Activated CD4-positive, alpha-beta T cell treated with anti-CD3 and anti-CD28 coated beads, Interleukin-2, amount 50 U/mL, for 1 hour (primary cell): ENCODE measurements at places on chromosomes 2 and 18.

DNA sequence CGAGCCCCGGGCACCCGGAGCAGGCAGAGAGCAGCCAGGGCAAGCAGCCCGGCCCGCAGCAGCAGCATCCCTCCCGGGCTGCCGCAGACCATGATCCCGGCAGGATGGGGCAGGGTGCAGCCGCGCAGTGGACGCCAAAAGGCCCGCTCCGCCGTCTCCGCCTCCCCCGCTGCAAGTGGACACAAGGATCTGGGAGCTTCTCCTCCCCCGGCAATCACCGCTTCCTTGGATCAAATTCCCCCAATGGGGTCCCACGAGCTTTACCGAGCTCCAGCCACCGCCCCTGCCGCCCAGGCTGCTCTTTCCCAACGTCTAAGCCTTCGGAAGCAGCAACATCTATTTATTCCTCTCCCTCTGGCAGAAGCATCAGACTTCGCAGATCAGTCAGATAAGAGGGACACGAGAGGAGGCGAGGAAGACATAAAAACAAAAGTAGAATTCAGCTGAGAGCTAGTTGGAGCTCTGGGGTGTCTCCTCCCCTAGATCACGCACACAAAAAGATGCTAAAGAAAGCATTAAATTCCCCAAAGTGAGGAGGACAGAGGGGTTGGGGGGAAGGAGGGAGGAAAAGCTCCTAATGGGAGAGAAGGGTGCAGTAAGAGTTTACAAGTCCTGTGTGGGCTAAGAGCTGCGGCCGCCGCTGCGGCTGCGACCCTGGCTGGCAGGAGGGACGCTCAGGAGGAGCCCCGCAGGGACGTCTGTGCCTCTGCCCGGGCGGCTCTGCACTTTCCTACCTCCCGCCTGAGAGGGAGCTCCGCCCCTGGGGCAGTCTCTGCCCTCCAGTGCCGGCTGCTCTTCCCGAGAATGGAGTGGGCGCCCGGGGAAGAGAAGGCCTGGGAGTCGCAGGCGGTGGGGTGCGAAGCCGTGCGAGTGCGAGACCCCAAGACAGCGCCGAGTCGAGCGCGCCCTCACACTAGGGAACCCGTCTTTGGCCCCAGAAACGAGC, at the start of gene FRZB:
Gene FRZB, minus strand, starts transcription at position 177 of the 946 bp plus-strand sequence. Its CDS starts 85 bp downstream, at position 92.
- DNase-seq, result no peak

DNA sequence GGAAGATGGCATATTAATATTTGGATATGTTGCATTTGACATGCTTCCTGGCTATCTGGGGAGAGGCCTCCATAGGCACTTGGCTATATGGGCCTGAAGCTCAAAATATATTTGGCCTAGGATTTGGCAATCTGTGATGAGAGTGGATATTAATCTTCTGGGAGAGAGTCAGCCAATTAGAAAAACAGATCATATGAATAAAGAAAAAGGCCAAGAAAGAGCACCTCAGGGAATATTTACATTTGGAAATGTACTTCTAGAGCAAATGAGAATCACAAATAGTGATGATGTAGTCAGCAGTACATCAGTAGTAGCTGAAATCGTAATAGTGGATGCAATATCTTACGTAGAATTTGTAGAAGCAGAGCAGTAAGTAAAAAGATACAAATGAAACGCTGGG, 277.0 kb downstream of the CTNNA2 start:
- no peak for DNase-seq

DNA sequence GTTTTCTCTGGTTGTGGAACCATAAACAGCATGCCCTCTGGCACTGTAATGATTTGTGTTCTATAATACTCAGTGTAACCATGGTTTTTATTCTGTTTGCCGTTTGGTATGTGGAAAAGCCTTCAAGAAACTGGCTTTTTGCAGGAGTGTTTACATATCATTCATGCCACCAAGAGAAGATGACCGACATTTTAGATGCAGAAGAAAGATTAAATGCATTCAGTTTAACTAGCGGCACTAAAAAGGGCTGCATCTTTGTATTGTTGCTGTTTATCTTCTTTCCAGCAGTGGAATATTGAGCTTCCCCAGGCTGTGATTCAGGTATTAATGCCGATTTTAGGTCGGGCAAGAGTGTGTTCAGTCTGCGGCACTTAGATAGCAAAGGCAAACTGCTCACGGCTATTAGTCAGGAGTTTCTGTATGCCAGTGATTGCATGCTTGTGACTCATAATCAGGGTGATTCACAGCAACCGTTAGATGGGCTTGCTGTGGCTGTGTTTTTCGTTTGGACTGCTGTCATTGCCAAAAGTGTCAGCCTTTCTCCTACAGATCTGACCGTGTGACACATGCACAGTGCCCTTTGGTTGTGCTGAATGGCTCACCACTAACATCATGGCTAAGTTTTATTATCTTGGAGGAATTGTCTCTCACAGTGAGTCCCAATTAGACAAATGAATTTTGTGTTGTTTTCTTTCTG, 479.7 kb downstream of the PARD3B start:
- DNase-seq, result no peak

GRCh38 chr2:192073878-192074277, 120.9 kb downstream of the TMEFF2 start:
- no peak for DNase-seq

GRCh38 chr2:172296267-172297046, 130.9 kb upstream of the ITGA6 start:
- DNase-seq, result no peak

GRCh38 chr2:178998539-178998938, 51.4 kb downstream of the CCDC141 start:
- DNase-seq, result no peak

DNA sequence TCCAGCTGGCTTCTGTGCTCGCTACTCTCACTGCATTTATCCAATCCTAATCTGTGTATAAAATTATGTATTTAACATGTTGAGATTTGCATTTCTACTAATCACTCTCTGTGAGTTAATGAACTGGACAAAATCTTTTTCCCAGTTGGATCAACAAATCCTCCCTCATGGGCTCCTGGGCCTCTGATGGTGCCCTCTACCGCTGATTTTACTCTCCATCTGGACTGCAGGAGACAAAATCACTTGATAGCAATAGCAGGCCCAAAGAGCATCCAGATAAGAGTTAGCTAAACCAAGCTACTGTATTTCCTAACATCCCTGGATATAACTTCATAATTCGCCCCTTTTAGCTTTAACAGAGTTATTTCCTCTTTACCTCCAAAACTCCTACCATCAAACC, 14.4 kb downstream of the REG3G start:
- no peak for DNase-seq

DNA sequence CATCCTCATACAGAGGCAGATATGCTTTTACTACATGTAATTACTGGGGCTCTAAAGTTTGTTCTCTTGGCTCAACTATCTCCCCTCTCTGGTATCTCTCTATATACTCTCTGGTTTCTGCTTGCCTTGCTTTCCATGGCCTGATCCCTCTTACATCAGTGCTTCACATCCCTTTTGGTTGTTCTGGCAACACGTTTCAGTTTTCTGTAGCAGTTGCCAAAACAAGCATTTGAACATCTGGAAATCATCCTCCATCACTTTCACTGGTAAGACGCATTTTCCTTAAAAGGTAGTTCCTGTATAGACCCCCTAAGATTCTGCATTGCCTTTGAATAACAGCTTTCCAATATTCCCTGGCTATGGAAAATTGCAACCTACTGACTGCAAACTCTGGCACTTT, 25.9 kb downstream of the COL5A2 start:
- no peak for DNase-seq

DNA sequence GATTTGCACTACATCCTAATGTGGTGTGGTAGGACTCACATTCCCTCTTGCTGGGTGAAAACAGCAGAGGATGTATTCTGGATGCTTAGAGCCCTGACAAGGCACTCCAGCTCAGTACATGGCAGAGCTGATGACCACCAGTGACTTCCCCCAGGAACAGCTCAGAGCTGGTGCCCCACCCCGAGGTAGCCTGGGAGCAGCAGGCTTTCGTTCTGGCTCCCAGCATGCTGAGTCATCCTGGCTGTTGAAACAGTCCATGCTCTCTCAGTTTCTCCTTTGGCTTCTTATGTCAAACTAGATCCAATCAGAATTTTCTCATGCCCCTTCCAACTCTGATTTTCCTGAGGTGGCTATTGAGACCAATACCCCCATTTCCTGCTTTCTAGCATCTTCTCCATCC, 438.2 kb downstream of the NBAS start:
- no peak for DNase-seq

- DNase-seq, result no peak
Measured at GRCh38 chr2:183678908-183679307, 554.7 kb downstream of the NUP35 start.

GRCh38 chr2:191991442-191991841, 144.6 kb upstream of the CAVIN2 start:
- DNase-seq, result no peak

- no peak for DNase-seq
Measured at GRCh38 chr2:223929571-223930102, 15.5 kb downstream of the WDFY1 start.
